Nephron progenitor cell (in vitro differentiated cells): ENCODE measurements at places on chromosomes 11 and 22.

GRCh38 chr11:69305885-69306540 is 12.1 kb downstream of the MYEOV start:
- no peak for DNase-seq

GRCh38 chr11:76762867-76763572 is 20.1 kb upstream of the TSKU start:
- no peak for DNase-seq

GRCh38 chr11:6124245-6124644 is 16.8 kb downstream of the OR56B4 start:
- DNase-seq = no peak

DNA sequence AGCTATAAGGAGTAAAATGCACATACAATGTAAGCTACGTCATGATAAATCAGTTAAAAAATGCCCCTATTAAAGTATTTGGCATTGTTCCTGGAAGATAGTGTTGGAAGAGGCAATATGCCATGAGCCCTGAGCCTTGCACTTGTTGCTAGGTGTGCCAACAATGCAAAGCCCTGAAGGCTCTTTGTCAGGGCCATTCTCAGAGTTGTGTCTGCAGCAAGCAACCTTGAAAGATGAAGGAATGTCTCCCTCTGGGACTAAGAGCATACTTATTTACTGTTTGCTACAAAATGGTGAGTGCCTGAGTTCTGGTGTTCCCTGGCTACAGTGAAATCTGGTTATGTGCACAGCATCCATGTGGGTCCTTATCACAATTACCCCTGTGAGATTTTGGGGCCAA is 322.3 kb upstream of the FAT3 start:
- DNase-seq = no peak

GRCh38 chr11:77174559-77174958 is 46.5 kb downstream of the MYO7A start:
- no peak for DNase-seq

GRCh38 chr11:77386178-77386577 is 84.7 kb upstream of the GDPD4 start:
- no peak for DNase-seq

DNA sequence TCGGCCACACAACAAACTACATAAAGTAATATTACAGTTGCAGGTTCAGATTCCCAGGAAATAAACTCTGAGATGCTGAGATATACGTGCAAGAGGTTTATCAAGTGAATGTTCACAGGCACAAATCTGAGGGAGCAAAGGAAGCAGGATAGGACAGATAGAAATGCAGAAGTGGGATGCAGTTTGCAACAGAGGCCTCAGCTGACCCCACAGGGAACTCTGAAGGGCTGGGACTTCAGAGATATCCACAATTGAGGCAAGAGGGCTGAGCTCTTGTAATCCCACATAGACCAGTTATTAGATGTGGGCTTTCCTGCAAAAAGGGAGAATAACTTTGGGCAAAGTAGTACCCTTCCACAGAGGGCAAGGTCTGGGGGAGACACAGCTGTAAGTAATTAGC is 25.4 kb upstream of the ARHGAP20 start:
- DNase-seq = no peak

DNA sequence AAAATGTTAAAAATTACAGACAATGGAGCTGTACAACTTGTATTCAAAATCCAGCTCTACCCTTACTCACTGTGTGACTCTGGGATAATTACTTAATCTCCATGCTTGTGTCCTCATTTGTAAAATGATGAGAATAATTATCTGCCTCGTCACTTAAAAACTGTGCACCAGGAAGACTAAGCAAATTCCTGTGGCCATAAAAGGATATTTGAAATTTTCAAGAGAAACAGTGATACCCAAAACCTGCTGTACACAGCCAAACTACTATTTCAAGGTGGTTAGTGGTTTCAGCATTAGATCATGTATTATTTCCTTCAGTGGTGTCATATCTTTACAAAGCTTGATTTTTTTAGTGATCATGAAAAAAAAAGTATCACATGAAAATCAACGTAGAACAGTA is 136.9 kb downstream of the METTL15 start:
- DNase-seq = no peak

DNA sequence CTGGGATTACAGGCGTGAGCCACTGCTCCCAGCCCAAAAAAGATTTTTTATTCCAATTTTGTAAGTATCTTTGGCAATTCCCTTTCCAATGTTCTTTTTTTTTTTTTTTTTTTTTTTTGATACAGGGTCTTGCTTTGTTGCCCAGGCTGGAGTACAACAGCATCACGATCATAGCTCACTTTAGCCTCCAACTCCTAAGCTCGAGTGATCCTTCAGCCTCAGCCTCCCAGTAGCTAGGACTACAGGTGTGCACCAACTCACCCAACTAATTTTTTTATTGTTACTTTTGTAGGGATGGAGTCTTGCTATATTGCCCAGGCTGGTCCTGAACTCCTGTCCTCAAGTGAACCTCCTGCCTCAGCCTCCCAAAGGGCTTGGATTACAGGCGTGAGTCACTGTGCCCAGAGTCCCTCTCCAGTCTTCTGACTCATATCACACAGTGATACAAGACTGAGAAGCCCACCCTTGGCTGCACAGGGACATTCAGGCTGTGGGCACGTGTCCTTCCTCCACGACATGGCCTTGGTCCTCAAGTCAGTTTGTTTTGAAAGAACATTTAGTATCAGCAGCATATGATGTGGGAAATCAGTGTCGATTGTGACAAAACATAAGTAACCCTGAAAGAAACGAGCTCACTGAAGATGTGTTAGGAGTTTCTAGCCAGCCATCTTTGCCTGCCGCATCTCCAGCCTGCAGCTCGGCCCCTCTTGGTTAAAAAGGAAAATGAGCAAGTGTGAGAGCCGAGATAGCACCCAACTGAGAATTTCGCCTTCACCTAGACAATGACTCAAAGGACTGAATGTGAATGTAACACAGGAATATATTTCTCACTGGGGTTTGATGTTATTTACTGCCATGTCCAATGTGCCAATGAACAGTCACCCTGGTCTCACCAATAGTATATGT is 175.5 kb downstream of the MN1 start:
- DNase-seq = no peak

GRCh38 chr22:47615051-47615450 is 852.6 kb downstream of the TBC1D22A start:
- DNase-seq = no peak

GRCh38 chr22:43101306-43101705 is 9.2 kb upstream of the BIK start:
- DNase-seq = no peak

- DNase-seq = no peak
Measured at GRCh38 chr11:123247496-123247799, 52.4 kb upstream of the CLMP start.

GRCh38 chr22:41745968-41746367 is 46.7 kb downstream of the MEI1 start:
- no peak for DNase-seq

- DNase-seq = no peak
Measured at GRCh38 chr11:134800826-134801225, 388.8 kb upstream of the B3GAT1 start.

DNA sequence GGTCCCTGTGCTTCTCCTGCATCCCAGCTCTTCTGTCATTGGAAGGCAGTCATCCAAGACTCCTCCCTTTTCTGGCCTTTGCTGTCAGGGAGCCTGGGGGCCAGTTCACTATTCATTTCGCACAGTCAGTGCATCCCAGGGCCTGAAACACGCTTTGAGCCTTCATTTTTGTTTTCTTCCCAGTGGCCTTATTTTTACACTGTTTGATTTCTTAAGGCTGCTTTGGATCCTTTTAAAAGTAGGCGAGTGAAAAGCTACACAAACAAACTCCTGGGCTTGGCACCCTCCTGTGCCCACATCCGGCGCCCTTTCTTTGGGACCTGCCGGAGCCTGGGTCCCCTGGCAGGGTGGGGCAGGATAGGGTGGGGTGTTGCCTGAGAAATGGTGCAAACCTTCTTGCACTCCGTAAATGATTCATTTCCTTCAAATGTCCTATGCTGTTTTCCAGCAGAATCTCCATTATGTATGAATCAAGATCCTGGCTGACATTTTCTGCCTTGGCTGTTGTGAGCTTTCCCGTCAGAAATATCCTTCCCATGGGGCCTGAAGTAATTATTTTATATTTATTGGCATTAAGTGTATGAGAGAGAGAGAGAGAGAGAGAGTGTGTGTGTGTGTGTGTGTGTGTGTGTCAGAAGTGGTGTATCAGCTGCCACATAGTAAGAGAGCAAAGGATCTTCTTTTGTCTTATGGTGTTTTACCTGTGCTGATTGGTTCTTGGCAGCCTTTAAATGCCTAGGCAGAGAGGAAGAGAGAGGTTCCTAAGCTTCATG is 45.6 kb downstream of the BCR start:
- no peak for DNase-seq

DNA sequence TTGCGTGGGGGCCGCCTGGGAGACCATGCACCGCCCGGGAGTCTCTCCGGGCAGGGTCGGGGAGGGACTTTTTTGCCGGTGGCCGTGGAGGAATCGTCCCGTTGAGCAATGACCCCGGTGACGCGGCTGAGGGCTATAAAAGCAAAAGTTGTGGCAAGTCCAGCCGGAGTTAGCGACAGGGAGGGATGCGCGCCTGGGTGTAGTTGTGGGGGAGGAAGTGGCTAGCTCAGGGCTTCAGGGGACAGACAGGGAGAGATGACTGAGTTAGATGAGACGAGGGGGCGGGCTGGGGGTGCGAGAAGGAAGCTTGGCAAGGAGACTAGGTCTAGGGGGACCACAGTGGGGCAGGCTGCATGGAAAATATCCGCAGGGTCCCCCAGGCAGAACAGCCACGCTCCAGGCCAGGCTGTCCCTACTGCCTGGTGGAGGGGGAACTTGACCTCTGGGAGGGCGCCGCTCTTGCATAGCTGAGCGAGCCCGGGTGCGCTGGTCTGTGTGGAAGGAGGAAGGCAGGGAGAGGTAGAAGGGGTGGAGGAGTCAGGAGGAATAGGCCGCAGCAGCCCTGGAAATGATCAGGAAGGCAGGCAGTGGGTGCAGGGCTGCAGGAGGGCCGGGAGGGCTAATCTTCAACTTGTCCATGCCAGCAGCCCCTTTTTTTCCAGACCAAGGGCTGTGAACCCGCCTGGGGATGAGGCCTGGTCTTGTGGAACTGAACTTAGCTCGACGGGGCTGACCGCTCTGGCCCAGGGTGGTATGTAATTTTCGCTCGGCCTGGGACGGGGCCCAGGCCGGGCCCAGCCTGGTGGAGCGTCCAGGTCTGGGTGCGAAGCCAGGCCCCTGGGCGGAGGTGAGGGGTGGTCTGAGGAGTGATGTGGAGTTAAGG is at the start of gene NEAT1:
Gene NEAT1, plus strand, starts transcription at position 166 of the 883 bp plus-strand sequence.
- DNase-seq = peak; percentile 92

GRCh38 chr11:61711498-61711897 is 31.3 kb downstream of the DAGLA start:
- no peak for DNase-seq

DNA sequence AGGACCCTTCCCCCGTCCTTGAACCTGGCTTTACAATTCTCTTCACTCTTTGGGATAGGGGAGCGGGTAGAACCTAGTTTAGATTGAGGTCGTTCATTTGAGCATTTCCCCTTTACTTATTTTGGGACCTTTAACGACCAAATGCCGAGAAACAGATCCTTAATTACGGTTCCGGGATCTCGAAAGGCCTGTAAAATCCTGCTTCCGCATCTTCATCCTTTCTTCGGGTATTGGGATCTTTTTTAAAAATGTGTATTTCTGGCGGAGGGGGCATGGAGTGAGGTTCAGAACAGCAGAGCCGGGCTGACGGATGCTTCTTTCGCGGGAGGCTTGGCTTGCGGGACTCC is 395 bp upstream of the HIPK3 start:
- DNase-seq = no peak

GRCh38 chr11:118321386-118322082 is 17.0 kb downstream of the CD3E start:
- DNase-seq = no peak

GRCh38 chr22:44445307-44445680 is 52.7 kb downstream of the RTL6 start:
- DNase-seq = no peak

DNA sequence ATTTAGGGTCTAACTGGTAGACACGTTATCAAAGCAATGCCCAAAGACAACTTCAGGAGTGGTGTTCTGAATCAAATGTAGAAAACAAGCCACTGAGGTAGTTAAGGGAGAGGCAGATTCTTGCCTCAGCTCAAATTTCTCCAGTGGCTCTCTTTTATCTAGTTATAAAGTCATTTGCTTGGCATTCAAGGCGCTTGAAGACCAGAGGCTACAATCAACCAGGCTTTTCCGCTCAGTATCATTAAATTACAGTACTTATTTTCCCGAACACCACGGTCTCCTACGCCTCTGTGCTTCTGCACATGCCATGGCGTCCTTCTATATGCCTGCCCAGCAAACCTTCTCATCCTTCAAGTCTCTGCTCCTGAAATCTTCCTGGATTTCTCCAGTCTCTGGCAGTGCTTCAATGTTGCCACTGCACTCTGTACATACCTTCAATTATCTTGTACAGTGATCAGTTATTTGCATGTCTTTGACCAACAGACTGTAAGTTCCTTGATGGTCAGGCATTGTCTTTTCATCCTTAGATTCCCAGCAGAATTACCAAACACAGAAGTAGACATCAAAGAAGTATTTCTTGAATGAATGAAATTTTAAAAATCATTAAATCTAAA is 1.4 kb downstream of the POGLUT3 start:
- DNase-seq = no peak

GRCh38 chr22:26632422-26633155 is 10.8 kb downstream of the CRYBA4 start:
- no peak for DNase-seq

- no peak for DNase-seq
Measured at GRCh38 chr22:29550005-29550404, 3.6 kb downstream of the THOC5 start.

DNA sequence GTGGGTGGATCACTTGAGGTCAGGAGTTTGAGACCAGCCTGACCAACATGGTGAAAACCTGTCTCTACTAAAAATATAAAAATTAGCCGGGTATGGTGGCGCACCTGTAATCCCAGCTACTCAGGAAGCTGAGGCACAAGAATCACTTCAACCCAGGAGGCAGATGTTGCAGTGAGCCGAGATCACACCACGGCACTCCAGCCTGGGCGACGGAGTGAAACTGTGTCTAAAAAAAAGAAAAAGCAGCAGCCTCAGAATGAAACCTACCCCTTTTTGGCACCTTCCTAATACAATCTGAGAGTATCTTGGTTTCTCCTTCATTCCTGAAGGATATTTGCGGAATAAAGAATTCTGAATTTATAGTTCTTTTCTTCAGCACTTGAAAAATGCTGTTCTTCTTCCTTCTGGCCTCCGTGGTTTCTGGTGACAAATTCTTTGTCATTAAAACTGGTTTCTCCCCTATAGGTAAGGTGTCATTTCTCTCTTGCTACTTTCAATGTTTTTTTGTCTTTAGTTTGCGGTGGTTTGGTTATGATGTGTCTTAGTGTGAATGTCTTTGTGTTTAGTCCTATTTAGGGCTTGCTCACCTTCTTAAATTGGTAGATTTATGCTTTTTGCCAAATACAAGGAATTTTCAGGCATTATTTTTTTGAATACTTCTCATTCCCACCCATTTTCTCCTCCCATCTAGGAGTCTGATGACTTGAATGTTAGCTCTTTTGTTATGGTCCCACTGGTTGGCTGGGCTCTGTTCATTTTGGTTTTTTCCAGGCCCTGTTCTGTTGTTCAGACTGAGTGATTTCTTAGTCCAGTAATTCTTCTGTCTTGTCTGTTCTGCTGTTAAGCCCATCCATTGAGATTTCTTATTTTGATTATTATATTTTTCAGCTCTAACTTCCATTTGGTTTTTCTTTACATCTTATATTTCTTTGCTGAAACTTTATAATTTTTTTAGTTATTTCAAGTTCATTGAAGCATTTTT is 15.4 kb downstream of the ASRGL1 start:
- DNase-seq = no peak
